Coronary artery (tissue), 2 donors: ENCODE measurements at places on chromosomes 6 and 20.

DNA sequence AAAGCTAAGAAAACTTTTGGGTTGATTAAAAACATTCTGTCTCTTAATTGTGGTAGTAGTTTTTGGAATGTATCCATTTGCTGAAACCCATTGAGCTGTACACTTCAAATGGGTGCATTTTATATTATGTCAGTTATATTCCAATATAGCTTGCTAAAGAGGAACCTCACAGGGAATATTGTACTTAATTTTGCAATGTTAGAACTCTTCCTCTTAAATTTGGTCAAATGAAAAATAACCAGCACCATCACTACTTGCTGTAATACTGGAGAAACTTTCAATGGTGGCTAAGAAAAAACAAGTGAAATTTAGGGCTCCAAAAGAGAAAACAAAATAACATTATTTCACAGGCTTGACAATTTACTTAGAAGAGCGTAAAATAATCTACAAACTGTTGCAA is 651.5 kb downstream of the MAFB start:
- DNase-seq: no peak

DNA sequence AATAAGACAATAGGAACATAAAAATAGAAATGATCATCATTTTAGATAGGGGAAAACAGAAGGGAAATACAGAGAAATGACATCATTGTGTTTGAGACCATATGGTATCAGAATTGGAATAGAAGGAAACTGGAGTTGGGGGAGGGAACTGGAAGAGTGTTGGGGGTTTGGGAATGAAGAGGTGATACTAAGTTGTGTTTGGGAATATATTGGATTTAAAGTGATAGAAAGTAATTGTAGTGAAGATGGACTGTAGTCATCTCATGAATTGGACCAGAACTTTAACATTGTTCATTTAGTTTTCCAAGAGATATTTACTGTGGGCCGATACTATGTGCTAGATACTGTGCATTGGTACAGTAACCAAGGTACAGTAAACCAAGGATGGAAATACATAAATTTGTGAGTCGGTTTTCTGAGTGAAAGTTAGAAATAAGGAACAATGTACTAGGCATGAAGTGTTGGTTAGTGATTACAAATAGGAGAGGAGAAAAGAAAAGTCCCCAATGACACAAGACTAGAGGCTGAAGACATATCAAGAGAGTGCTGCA is 32.3 kb downstream of the KCNQ5 start:
- DNase-seq: no peak

DNA sequence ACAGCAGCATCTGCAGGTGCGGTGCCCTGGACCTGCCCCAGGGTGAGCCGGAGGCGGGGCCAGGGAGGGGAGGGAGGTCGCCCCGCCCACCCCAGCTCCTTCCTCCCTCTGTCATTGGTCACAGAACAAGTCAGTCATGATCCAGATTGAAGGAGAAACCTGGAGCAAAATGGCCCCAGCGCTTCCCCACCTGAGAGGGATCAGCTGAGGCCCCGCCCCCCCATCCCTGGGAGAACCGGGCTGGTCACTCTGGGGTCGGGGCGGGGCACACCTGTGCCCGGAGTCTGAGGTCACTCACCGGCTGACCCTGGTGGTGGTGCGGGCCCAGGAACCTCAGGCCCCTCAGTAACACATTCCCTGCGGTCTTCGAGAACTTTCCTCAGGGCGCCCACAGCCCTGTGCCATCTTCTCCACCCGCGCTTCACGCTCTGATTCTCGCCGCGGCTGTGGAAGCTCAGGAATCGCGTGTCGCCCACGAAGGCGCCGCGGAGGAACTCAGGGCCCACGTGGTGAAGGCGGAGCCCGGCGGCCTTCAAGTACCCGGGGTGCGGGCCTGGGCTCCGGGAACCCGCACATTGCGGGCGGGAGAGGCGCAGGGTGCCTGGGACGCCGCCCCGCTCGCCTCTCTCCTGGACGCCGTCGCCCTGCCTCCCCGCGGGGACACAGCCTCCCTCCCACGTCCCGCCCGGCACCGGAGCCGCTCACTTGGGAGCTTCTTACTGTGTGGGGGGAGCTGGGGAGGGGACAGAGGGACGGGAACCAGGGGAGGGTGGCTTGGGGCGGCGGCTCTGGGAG is 36.4 kb upstream of the HLA-C start:
- DNase-seq: no peak

- DNase-seq: peak; percentile 97
These were observed at the start of the genes TBC1D22B and TMEM217 for GRCh38 chr6:37257634-37258404. TBC1D22B (plus strand) TSS chr6:37257772; CDS start chr6:37257918, 146 bp downstream. TMEM217 (minus strand) TSS chr6:37258144; CDS start chr6:37219030, 39,114 bp downstream.

DNA sequence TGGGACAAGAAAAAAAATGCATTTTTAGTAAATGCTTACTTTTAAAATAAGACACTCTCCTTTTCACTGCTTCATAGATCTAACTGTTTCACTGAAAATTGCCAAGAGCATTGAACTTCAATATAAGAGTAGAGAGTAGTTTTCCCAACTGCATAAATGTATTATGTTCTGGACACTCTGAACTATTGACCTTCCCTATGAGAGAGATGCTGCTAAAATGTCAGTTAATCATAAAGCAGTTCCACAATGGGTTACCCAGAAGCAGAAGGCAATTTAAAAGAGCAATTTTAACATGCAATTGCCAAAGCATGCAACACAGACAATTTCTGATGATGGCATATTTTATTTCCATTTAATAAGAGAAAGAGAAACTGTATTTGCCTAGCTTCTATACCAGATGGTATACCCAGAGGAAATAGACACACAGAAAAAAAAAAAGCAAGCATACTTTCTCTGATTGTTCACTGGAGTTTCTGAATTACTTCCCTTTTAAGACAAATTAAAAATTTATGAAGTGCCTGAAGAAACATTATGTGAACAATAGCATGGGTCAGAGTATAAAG is 279.1 kb upstream of the THEMIS start:
- DNase-seq: no peak

DNA sequence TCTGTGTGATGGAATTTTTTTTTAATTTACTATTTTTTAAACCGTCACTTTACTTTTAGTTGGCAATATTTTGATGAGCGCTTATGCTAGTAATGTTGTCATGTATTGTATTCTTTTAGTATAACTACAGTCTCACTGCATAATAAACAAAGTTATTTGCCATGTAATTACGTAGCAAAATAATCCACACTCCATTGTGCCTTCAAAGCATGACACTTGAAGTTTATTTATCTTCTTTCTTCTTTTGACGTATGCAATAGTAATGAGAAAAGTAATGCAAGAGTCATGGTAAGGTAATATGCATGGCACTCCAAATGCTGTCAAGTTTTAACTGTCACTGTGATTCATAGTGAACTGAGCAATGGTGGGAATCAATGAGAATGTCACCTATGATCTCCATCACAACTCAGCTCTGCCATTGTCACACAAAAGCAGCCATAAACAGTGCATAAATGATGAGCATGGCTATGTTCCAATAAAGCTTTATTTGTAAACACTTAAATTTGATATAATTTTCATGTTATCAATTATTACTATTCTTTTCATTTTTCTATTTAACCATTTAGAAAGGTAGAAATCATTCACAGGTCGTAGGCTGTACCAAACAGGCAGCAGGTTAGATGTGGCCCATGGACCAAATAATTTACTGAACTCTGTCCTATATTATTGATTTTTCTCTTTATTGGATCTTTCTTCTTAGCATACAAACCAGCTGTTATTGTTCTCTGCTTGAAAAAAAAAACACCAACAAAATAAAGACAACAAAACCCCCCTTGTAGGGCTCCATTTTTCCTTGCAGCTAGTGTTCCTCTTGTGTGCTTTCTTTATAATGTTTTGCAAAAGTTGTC is 27.1 kb downstream of the RNF217 start:
- no peak for DNase-seq

- DNase-seq: peak; percentile 71
These were observed 238.1 kb upstream of the IRAK1BP1 start for GRCh38 chr6:78629154-78629721.

GRCh38 chr6:158149641-158150040 is 18.4 kb downstream of the SERAC1 start:
- DNase-seq: no peak

DNA sequence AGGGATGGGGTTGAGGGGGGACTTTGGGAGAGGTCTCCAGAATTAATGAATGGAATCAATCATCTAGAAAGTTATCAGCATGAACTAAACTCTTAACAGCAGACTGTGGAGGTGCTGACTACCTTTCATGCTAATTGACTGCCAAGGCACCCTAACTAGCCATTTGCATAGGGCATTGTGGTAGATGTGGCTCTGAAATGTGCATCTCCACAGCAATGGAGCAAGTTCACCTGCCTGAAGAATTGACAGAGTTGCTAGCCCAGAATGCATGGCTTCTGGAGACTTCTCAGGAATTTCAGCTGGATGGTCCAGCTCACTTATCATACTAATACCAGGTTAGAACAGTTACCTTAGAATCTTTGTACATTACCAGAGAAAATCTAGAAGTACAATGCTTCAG is 745.6 kb downstream of the KIF16B start:
- DNase-seq: no peak

- DNase-seq: no peak
These were observed 24.4 kb downstream of the CNR1 start for GRCh38 chr6:88141561-88142296.

- DNase-seq: no peak
These were observed 33.1 kb upstream of the HINT3 start for GRCh38 chr6:125923366-125923877.

DNA sequence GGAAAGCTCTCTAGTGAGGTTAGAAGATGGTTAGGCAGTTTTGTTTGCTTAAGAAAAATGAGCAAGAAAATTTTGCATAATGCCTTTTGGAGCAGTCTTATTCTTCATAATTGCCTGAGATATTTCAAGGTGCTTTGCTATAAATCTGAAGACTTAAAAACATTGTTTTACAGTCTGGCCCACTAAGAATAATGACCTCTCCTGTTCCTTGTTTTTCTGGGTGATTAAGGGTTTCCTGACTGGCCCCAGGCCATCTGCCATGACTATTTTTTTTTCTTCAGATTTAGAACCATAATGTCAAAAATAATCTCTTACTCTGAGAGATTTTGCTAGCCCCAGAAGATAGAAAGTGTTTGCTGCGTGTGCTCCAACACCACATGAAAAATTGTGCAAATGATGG is 72.3 kb upstream of the CENPW start:
- no peak for DNase-seq

- no peak for DNase-seq
These were observed 5.5 kb upstream of the OOEP start for GRCh38 chr6:73375216-73375615.

DNA sequence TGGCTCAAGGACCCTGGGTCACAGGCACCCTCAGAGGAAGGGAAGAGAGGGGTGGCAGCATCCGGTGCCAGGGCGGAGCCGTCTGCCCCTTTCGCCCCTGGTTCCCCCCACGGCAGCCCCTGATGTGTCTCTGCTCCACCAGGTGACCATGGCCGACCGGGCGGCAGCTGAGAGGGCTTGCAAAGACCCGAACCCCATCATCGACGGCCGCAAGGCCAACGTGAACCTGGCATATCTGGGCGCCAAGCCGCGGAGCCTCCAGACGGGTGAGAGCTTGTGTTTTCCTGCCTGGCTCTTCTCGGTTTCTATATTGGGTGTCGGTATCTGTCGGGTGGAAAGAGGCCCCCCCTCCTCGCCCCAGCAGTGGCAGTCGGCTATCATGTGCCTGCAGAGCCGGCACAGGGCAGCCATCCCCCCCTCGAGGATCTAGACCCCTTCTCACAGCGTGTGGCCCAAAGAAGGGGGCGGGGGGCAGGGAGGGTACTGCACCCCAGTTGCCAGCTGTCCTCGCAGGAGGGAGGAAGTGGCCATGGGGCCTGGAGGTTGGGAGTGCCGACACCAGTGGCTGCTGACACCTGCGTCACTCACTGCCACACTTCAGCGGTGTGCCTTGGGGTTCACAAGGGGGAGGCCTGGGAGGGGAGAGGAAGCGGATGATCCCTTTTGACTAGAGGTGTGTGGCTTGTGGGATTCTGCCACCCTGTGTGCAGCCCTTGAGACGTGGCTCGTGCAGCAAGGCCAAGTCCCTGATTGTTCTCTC is 1.5 kb downstream of the RBM38 start:
- no peak for DNase-seq

- DNase-seq: no peak
These were observed 483.9 kb downstream of the RFPL4B start for GRCh38 chr6:112831022-112831421.

DNA sequence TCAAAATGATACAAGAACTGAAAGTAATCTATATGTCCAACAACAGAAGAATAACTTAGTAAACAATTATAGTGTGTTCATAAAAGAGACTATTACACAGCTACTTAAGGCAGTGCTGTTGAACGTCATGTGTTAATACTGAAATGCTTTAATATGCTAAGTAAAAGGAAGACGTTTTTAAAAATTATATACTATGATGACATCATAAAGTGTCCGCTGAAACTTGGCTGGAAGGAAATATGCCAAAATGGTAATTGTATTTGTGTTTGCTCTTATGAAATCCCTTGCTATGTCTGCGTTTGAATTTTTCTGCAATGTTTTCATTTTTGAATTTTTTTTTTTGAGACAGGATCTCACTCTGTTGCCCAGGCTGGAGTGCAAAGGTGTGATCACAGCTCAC is 679.3 kb downstream of the DHX35 start:
- no peak for DNase-seq

- DNase-seq: no peak
These were observed 39.0 kb downstream of the CAP2 start for GRCh38 chr6:17432356-17432755.
